ENCODE measurements at places on chromosomes 6 and 20.

DNA sequence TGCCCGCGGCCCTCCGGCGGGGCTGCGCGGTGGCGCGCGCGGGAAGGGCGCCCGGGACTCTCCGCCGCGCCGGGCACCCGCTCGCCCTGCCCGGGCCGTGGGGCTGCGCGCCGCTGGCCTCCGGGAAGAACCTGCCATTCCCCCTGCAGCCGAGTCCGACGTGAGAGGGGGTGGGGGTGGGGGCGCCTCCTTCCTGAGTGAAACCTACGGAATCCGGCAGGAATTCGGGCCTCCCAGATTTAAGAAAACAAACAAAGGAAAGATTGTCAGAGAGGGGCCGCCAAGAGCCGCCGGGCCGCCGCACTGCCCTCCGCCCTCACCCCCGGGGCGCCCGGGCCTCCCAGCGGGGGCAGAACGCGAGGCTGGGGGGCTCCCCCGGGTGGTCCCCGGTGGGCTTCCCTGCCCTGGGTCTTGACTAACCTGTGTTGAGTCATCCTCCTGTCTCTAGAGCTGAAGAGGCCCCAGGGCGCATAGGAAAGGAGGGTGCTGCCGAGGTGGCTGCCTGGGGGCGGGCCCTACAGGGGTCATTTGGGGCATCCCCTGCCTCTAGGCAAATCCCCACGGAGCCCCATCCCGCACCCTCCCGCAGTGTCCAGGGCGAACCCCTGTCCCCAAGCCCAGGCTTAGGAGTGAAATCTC lies 42.2 kb upstream of the FOXP4 start:
- no peak overlapping the region for H3K27ac ChIP-seq
- H3K4me1 ChIP-seq, result no peaks in the 10 kb centered on the region
- H3K36me3 ChIP-seq, result no peaks in the 10 kb centered on the region
- H3K4me3 ChIP-seq, result no peak overlapping the region
- peaks cover 51% of the 10 kb centered on the region for H3K27me3 ChIP-seq

GRCh38 chr6:45653117-45653883 lies 275.6 kb upstream of the SUPT3H start:
- H3K27me3 ChIP-seq, result peaks cover 12% of the 10 kb centered on the region
- no peak overlapping the region for H3K4me3 ChIP-seq
- H3K27ac ChIP-seq, result no peak overlapping the region

DNA sequence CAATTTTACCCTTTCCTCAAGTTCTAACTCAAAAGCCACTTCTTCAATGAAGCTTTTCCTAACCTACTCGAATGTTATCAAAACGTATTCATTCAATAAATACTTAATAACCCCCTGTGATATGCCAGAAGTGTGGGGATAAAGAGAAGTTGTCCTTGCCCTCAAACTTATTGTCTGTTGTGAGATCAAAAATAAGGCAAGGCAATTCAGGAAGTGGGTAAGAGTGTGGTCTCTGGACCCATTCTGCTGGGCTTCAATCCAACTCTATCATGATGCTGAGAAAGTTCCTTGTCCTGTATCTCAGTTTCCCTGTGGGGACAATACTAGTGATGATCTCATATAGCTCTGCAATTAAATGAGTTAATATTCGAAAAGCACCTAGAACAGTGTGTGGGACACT lies 92.8 kb downstream of the PRDM1 start:
- no peak overlapping the region for H3K27ac ChIP-seq
- DNase-seq, result no peak
- peaks cover 7% of the 10 kb centered on the region for H3K4me1 ChIP-seq
- H3K27me3 ChIP-seq, result no peaks in the 10 kb centered on the region
- no peaks in the 10 kb centered on the region for H3K36me3 ChIP-seq
- no peak overlapping the region for H3K4me3 ChIP-seq

GRCh38 chr20:47708140-47708807 lies 77.0 kb downstream of the SULF2 start:
- H3K36me3 ChIP-seq, result no peaks in the 10 kb centered on the region
- no peak overlapping the region for H3K27ac ChIP-seq
- no peaks in the 10 kb centered on the region for H3K4me1 ChIP-seq
- H3K27me3 ChIP-seq, result peaks cover 31% of the 10 kb centered on the region
- H3K4me3 ChIP-seq, result no peak overlapping the region
- no peak for DNase-seq

DNA sequence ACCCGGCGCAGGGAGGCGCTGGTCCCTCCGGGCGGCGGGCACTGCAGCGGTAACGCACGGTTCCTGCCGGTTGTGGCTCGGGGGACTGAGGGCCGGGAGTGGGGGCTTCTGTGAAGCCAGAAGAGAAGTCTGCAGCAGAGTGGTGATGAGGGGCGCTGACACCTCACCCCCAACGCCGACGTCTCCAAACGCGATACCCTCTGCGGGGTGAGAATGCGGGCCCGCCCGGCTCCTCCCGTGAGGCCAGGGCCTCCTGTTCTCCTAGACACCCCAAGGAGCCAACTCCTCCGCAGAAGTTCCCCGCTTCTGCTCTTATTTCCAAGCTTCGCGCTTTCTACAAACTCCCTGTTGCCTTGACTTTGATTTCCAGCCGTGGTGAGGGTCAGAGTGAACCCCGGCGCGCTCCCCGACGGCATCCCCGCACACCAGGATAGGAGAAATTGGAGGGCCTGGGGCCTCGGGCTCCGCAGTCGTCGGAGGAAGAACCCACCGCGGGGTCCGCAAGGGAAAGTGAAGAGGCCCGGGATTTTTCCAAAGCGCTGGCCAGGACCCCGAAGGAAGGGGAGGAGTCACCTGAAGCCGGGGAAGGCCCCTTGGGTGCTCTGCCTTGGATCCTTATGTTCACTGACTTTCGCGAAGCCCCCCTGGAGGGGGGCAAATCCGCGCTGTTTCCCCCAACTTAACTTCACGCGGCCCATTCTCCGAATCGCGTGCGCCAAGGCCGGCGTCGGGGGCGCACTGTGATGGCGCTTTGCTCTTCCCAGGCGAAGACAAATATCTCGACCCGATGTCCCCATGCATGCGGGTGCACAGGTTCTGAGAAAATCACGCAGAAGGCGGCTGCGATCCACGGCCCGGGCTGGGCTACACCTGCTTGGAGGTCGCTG lies 3.1 kb upstream of the INSM1 start:
- no peaks in the 10 kb centered on the region for H3K36me3 ChIP-seq
- no peak overlapping the region for H3K27ac ChIP-seq
- H3K4me1 ChIP-seq, result no peaks in the 10 kb centered on the region

GRCh38 chr20:40251284-40251932 lies 437.6 kb downstream of the MAFB start:
- H3K4me1 ChIP-seq, result no peaks in the 10 kb centered on the region
- DNase-seq, result peak; percentile 27
- H3K27me3 ChIP-seq, result no peaks in the 10 kb centered on the region
- H3K36me3 ChIP-seq, result no peaks in the 10 kb centered on the region
- no peak overlapping the region for H3K4me3 ChIP-seq

DNA sequence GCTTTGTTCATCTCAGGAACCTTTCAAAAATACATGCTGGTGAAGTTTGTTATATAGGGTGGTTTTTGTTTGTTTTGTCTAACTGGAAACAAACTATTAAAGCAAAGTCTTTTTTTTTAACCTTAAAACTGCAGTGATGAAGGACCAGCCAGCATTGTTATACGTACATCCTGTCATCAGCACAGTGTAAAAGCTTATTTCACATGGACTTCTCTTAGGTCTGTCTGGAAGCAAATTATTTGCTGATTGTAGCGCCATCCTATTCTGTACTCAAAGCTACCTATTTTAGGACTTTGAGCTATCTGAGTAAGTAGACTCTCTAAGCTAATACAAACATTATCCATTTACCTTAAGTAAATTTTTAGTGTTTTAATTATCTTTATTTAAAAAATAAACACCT lies 61.7 kb downstream of the SNX9 start:
- DNase-seq, result no peak
- no peaks in the 10 kb centered on the region for H3K27me3 ChIP-seq
- peaks cover 96% of the 10 kb centered on the region for H3K36me3 ChIP-seq
- H3K4me3 ChIP-seq, result no peak overlapping the region
- H3K4me1 ChIP-seq, result no peaks in the 10 kb centered on the region

DNA sequence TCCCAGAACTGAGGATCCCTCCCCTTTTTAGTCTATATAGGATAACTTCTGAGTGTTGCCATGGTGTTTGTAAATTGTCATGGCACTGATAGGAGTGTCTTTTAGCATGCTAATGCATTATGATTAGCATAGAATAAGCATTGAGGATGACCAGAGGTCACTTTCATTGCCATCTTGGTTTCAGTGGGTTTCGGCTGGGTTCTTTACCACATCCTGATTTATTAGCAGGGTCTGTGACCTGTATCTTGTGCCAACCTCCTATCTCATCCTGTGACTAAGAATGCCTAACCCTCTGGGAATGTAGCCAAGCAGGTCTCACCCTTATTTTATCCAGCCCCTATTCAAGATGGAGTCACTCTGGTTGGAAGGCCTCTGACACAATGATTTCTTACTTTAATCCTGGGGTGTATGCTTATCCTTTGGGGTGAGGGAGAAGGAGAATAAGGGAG lies 19.6 kb downstream of the WFDC2 start:
- H3K27ac ChIP-seq, result no peak overlapping the region
- no peaks in the 10 kb centered on the region for H3K4me1 ChIP-seq
- no peak overlapping the region for H3K4me3 ChIP-seq
- H3K27me3 ChIP-seq, result peaks cover 40% of the 10 kb centered on the region
- DNase-seq, result no peak
- no peaks in the 10 kb centered on the region for H3K36me3 ChIP-seq

DNA sequence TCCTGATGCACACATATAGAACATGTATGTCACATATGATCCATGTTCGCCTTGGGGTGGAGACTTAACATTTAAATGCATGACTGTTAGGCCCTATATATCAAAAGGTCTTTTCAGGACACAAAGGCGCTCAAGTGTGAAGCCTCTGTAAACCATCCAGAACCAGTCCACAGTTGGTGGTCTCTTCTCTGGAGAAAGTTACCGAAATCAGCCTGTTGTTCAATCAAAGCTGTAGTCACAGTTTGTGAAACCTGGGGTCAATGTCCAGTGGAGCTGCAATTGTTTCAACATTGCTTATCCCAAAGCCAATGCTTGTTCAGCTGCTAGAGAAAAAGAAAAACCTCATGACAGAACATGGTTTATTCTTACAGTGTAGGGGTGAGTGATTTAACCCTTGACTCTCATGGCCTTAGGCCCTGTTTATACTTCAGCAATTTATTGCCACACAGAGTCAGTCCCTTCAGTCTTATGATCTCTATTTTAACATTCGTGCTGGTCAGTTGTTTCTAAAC lies 193.6 kb upstream of the CST7 start:
- H3K36me3 ChIP-seq, result no peaks in the 10 kb centered on the region
- no peak overlapping the region for H3K27ac ChIP-seq
- no peak overlapping the region for H3K4me3 ChIP-seq
- H3K27me3 ChIP-seq, result no peaks in the 10 kb centered on the region

GRCh38 chr6:158764183-158764849 lies 54.9 kb downstream of the EZR start:
- H3K27ac ChIP-seq, result no peak overlapping the region
- H3K4me3 ChIP-seq, result no peak overlapping the region
- no peaks in the 10 kb centered on the region for H3K27me3 ChIP-seq
- peaks cover 50% of the 10 kb centered on the region for H3K36me3 ChIP-seq

GRCh38 chr20:23744817-23745216 lies 5.9 kb downstream of the CST1 start:
- DNase-seq, result no peak
- H3K27ac ChIP-seq, result no peak overlapping the region
- H3K4me3 ChIP-seq, result no peak overlapping the region
- H3K27me3 ChIP-seq, result no peaks in the 10 kb centered on the region
- no peaks in the 10 kb centered on the region for H3K4me1 ChIP-seq

DNA sequence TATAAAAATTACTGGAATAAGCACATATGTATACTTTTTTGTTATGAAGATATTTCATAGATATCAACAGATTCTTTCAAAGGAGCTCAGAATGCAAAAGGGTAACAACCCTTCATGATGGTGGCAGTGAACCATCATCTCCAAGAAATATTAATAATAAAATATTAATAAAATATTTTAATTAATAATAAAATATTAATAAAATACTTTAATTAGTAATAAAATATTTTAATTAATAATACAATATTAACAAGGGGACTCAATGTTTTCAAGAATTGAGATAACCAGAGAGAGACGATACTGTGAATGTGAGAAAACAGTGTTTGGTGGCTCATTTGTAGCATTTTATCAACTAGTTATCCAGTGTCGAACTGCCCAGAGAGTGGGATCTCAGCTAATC lies 86.0 kb upstream of the NT5E start:
- no peak for DNase-seq
- H3K27me3 ChIP-seq, result no peaks in the 10 kb centered on the region
- H3K4me1 ChIP-seq, result no peaks in the 10 kb centered on the region
- no peak overlapping the region for H3K4me3 ChIP-seq
- no peaks in the 10 kb centered on the region for H3K36me3 ChIP-seq

- DNase-seq, result no peak
- H3K4me3 ChIP-seq, result no peak overlapping the region
- no peaks in the 10 kb centered on the region for H3K4me1 ChIP-seq
These were observed 66.8 kb upstream of the STX16 start for GRCh38 chr20:58584051-58584824.

DNA sequence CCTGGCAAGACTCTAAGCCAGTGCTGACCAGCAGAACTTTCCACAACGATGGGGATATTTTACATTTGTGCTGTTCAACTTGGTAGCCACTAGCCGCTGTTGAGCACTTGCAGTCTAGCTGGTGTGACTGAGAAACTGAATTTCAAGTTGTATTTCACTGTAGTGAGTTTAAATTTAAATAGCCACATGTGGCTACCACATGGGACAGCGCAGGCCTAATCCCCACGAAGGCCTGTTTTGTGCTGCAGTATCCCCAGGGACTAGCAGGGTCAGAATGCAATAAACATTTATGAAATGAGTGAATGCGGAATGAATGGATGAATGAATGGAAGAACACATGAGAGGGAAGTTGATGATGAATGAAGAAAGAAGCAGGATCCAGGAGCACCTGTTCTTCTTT lies 115.8 kb downstream of the TRERF1 start:
- H3K27ac ChIP-seq, result no peak overlapping the region
- DNase-seq, result no peak
- no peaks in the 10 kb centered on the region for H3K36me3 ChIP-seq
- no peaks in the 10 kb centered on the region for H3K4me1 ChIP-seq

- H3K27me3 ChIP-seq, result peaks cover 28% of the 10 kb centered on the region
- H3K4me3 ChIP-seq, result no peak overlapping the region
- H3K36me3 ChIP-seq, result no peaks in the 10 kb centered on the region
- H3K27ac ChIP-seq, result no peak overlapping the region
- no peaks in the 10 kb centered on the region for H3K4me1 ChIP-seq
- no peak for DNase-seq
These were observed 70.0 kb downstream of the FOXC1 start for GRCh38 chr6:1679688-1680068.

DNA sequence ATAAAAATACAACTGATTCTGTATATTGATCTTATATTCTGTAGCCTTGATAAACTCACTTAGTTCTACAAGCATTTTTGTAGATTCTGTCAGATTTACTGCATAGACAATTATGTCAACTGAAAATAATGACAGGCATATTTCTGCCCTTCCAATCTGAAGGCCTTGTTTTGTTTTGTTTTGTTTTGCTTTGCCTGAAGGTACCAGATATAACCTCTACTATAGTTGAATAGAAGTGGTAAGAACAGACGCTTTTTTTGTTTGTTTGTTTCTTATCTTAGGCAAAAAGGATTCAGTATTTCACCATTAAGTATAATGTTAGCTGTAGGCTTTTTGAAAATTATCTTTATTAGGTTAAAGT lies 64.6 kb upstream of the RSPO3 start:
- no peak overlapping the region for H3K27ac ChIP-seq
- no peaks in the 10 kb centered on the region for H3K36me3 ChIP-seq
- no peaks in the 10 kb centered on the region for H3K4me1 ChIP-seq
- H3K4me3 ChIP-seq, result no peak overlapping the region

All from K562 (cell line).